ENCODE measurements at places on chromosomes 12 and 14.

DNA sequence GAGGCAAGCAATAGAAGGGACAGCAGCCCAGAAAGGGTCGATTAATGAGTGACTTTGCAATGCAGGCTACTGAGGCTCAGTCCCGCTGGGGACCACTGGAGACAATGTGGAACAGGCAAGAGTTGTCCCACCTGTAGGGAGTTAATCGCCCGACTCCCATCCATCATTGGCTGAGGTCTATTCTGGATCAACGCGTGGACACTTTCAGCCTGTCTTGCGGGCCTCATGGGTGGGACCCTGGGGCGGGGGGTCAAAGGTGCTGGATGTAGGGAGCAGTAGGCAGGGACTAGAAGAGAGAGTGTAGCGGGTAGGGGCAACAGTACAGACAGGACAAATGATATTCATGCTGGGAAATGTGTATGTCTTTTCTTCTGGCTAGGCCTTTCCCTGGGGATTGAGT, 6.1 kb downstream of the IFI27L2 start:
- DNase-seq: no peak

DNA sequence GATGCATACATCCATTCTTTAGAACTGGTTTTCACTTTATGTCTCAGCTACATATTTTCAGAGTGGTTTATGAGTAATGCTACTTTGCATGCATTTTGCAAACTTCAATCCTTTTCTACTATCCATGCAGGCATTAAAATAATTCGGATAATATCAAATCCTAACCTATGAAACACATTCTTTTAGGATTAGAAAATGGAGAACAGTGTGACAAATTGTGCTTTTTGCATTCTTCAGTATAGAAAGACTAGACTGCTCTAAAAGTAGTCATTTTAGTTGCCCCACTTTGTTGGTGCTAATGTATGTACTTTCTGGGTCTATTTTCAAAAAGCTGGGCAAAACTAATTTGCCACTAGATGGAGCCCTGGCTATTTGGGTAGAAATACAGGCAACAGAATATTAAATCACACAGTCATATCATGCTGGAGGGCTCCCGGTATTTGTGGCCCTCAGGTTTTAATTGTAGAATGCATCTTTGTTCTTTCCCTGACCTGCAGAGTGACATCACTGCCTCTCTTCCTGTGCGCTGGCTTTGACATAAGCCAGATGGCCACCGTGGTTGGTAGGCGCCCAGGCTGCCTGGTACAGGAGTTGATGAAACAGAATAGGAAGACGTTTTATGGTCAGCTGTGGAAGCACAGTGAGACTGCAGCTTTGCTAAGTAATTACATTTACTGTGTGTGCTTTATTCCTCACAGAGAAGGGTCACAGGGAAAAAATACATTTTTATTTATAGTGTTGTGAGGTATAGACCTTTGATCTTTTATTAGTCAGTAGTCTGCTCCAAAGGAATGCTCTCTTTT, 28.1 kb downstream of the MSRB3 start:
- DNase-seq: no peak

GRCh38 chr12:32501835-32502333, 102.5 kb downstream of the FGD4 start:
- peak; percentile 99 for DNase-seq

GRCh38 chr12:2834581-2835491, at the start of gene NRIP2:
TSS of gene NRIP2 (minus strand) at chr12:2835035. CDS start at chr12:2834983, 52 bp downstream.
- peak; percentile 37 for DNase-seq

GRCh38 chr14:67371247-67372148, 11.4 kb downstream of the EIF2S1 start:
- no peak for DNase-seq

- DNase-seq: no peak
Observed at GRCh38 chr12:109951751-109952150, 44.4 kb downstream of the GIT2 start.

- DNase-seq: no peak
Observed at GRCh38 chr12:48696626-48697025, 14.6 kb upstream of the KANSL2 start.

DNA sequence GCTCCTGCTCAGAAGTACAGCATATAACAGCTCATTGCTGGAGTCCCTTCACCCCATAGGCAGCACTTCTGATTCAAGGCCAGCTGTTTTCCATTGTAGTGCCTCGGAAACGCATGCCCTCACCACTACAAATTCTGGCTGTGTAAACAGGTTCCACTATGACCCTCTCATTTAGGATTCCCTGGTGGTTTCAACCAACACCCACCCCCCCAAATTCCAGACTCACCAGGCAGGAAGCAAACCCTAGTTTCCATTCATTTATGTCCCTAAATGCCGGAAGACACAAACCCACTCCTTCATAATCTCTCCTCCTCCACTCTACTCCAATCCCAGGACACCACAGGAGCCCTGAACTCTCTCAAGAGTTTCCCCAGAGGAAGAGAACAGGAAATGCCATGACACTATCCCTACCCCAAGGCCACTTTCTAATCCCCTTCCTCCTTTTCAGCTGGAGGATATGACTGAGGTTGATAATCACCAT, 75.9 kb upstream of the TMPO start:
- DNase-seq: no peak

- DNase-seq: no peak
Observed at GRCh38 chr12:75205558-75205957, 4.1 kb downstream of the KCNC2 start.

DNA sequence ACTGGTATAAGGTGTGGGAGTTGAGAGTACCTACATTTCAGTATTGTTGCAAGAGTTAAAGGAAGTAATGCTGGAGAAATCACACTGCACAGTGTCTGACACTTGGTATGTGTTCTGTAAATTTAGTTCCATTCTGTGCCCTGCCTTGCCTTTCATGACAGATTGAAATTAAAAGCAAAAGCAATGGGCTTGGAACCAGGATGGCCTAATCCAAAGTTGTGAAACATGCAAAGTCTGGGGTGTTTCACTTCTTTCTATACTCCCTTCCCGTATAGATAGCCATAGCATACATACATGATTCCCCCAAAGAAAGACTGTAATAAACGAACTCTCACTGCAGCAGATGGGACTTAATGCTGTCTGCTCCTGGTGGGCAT, 281.1 kb downstream of the NRXN3 start:
- DNase-seq: no peak

DNA sequence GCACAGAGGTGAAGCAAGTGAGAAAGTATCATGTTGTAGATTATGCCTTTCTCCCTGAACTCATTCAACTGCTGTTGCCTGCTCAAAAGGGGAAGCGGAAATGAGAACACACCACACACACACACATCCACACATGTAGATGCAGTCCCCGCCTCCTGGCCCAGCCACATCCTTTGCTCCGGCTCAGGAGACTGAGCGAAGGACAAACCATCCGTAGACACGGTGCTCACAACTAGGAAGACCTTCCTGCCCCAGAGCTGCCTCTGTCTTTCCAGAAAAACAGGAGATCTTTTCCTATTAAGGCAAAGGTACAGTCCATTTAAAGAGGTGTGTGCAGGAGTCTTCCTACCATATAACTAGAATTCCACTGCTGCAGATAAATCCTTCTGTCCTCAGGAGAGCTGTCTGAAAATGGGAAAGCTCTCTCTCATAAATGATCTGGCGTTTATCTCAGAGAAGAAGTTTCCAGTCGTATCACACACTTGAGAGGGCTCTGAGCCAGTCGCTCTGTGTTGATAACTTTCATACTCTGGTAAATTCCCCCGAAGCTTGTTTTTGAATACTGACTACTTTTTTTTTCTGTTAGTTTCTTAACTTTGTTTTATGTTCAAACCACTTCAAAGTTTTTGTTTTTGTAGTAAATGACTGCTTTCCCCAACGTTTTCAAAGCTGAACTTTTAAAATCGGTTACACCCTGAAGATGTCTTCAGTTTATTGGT, at the start of gene TESPA1:
TSS of gene TESPA1 (minus strand) at position 105 of the 719 bp plus-strand sequence. CDS start 10,200 bp downstream, outside the sequence.
- no peak for DNase-seq

- DNase-seq: peak; percentile 55
Observed at GRCh38 chr14:64510825-64511671, 6.5 kb downstream of the ZBTB1 start.

GRCh38 chr12:13208533-13209435, 12.3 kb downstream of the EMP1 start:
- no peak for DNase-seq

Data from NCI-H146 (cell line).